ENCODE measurements at places on chromosomes 11 and 22.
A peak's percentile ranks its signal among the peaks of the same experiment; 100 is the strongest.

DNA sequence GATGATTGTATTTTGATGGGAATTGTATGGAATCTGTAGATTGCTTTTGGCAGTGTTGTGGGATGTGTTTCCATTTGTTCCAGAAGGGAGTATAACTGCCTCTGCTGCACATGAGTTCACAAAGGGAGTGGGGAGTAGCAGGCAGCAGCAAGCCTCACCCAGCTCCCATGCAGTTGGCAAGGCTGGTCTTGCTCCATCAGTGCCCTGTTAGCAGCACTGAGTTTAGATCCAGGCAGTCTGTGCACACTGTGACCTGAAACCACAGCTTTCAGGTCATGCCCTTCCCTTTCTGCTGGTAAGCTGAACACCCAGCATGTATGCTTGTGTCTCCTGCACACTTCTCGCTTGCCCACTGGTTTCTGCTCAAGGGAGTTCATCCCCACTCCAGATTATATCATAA, 3.7 kb upstream of the NUCB2 start:
- no peak for DNase-seq

DNA sequence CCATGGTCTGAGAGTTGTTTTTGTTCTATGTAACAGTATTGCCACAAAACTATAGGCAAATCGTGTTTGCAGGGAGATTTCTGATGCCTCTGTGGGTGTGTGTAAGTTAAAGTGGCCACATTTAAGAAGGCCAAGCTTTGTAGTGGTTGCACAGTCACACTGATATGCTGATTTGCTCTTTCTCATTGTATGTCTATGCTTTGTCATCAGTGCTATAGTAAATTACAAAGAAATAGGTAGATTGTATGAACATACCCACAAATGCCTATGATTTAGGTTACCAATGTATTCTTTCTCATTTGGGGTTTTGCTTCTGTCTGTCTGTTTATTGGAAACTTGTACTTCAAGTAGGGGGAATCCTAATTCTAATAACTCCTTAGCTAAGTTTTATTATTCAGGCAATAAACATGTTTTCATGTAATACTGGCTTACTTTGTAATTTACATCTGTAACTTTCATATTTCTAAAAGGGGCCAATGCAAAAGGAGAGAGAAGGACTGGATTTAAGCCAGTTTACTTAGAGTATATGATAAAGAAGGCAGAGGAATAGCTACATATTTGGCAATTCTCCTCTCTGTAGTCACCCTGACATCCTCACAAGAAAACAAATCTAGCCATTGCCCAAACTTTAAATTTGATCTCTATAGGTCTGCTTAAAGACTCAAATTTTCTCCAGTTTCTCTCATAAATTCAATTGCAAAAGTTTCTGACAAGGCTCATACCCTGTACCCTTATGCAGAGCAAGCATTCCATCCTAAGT, 2.0 kb downstream of the FIBIN start:
- DNase-seq: no peak

DNA sequence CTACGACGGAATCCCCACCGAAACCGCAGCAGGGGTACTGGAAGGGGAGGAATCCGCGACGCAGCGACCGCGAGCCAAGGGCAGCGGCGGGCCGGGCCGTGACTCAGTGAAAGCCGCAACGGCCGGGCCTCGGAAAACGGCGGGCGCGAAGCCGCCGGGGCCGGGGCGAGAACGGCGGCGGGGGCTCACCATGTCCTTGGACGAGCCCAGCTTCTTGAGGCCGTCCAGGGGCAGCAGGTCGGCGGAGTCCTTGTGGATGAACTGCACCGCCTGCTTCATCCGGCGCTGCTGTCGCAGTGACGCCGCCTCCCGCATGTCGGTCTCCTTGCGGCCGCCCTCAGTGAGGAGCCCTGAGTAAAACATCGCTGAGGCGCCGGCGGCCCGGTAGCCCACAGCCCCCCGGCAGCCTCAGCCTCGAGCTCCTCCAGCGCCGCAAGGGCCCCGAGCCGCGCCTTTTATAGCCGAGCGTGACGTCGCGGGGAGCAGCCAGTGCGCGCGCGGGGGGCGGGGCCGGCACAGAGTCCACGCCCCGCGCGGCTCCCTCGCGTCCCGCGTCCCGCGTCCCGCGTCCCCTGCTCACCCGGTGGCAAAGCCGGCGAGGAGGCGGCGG, at the start of gene NRIP3:
NRIP3 (minus strand) TSS at position 429 of the 610 bp plus-strand sequence; CDS start at position 363, 66 bp downstream.
- DNase-seq: peak; percentile 75

DNA sequence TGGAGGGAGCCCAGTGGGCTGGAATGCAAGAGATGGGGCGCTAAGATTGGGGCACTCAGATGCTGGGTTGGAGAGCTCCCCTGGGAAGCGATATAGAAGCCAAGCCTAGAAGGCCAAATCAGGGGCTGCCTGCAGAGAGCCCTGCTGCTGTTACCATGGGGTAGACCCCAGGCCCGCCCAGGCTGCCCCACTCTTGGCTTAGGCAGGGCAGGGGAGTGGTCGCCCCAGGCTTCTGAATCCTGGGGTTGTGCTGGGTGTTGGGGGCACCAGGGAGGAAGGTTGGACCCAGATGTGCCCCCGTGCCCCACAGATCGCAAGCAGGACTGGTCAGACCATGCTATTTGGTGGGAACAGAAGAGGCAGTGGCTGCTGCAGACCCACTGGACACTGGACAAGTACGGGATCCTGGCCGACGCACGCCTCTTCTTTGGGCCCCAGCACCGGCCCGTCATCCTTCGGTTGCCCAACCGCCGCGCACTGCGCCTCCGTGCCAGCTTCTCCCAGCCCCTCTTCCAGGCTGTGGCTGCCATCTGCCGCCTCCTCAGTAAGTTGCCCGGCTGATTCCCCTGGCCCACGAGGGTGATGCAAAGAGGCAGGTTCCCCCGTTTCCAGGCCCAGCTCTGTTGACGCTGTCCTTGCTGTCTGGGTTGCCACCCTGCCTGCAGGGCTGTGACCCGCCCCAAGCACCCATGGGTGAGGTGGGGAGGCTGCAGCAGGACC, 3.9 kb downstream of the FERMT3 start:
- DNase-seq: no peak

GRCh38 chr11:22656130-22656529, 10.3 kb upstream of the GAS2 start:
- DNase-seq: no peak

- DNase-seq: no peak
These were observed 199.0 kb upstream of the MTNR1B start for GRCh38 chr11:92770419-92770818.

- no peak for DNase-seq
These were observed 63.6 kb upstream of the FAM181B start for GRCh38 chr11:82796998-82797961.

- DNase-seq: no peak
These were observed 82.2 kb downstream of the PISD start for GRCh38 chr22:31579835-31580242.

DNA sequence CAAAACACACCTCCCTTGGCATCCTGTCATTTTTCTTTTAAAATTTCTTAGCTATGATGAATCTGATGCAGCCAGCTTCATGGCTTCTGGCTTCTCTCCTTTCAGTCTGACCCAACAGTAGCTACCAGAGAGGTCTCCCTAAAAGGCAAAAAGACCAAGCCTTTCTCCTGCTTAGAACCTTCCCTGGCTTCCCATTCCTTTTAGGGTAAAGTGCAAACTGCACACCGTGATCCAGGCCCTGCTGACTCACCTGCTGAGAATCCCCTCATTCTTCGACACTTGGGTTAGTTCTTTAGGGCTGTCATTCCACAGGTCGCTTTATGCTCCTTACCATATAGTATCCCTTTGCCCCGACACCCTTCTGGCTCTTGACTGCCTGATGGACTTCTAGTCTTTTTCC, 362.4 kb downstream of the MIAT start:
- DNase-seq: no peak

GRCh38 chr22:45188779-45189178, 25.1 kb downstream of the NUP50 start:
- DNase-seq: no peak

DNA sequence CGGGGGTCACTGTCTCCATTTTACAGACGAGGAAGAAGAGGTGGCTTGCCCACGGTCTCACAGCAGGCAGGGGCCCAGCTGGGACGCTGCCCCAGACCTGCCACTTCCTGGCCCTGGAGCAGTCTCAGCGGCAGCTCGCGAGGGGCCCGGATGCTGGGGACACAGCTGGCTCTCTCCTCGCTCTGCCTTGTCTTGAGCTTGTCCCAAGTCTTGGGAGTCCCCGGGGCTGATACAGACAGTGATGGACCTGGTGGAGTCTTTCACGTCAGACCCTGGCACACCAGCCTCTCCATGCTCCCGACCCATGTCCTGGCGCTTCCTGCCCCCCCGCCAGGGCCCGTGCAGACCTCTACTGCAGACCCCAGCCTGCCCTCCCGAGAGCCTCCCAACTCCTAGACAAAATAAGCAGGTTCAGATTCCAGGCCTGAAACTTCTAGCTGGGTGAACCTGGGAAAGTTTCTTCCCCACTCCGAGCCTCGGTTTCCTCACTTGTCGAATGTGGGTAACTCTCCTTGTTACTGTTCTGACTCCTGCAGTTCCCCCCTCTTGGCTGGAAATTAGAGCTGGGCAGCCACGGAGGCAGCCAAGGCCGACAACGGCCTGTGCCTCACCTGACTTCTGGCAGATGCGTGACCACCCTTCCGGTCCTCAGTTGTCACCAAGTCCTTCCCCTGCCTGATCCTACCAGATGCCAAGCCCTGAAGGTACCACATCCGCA, 145.4 kb downstream of the CACNA1I start:
- DNase-seq: no peak

DNA sequence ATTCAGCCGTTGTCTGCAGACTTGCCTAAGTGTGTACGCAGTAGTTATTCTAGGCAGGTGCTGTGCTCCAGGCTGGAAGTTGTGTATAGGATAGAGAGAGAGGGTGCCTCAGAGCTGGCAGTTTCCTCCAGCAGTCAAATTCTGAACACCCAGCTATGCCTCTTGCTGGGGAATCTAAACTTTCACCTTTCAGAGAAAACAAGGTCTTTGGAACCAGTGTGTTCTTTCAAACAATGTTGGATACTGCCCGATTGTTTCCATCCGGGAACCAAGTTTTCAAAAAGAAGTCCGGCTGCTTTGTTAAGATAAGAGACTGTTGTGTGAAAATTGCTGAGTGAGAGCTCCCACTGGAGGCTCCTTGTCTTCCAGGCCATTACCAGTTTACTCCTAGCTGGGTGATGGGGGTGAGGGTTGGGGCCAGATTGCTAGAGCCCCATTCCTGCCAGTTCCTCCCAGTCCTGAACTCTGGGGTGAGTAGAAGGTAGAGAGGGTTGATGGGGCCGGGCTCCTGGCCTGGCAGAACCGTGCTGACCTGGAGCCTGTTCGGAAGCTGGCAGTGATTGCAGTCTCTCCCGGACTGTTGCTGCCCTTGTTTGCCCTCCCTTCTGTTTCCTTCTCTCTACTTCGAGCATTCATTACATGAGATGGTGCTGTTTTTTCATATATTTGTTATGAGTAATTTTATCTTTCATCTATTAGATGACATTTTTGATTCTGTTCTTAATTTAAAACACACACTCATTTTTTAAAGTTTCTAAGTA, 150.2 kb downstream of the TEAD1 start:
- no peak for DNase-seq

GRCh38 chr22:26737262-26737661, 79.9 kb downstream of the MIAT start:
- DNase-seq: no peak

DNA sequence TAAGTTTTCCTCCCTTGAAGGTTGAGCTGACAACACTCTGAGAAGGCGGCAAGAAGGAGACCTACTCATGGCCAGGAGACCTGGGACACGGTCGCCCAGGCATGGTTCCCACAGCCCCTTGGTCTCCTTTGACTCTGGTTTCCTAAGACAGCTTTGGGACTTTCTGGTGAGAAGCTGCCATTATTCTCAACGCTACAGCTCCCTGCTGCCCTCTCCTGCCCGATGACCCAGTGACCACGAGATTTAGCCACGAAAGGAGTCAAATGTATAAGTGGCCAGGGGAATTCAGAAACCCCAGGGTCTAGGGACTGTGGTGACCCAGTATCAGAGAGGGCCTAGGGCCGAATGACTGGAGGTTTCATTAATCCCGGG, 699 bp upstream of the SDF2L1 start:
- peak; percentile 82 for DNase-seq

GRCh38 chr11:36214976-36215692, 74.1 kb downstream of the COMMD9 start:
- no peak for DNase-seq

GRCh38 chr11:6419009-6419631, at the start of gene APBB1:
APBB1 (minus strand) TSS chr11:6419094; CDS start chr11:6411347, 7,747 bp downstream.
- no peak for DNase-seq

DNA sequence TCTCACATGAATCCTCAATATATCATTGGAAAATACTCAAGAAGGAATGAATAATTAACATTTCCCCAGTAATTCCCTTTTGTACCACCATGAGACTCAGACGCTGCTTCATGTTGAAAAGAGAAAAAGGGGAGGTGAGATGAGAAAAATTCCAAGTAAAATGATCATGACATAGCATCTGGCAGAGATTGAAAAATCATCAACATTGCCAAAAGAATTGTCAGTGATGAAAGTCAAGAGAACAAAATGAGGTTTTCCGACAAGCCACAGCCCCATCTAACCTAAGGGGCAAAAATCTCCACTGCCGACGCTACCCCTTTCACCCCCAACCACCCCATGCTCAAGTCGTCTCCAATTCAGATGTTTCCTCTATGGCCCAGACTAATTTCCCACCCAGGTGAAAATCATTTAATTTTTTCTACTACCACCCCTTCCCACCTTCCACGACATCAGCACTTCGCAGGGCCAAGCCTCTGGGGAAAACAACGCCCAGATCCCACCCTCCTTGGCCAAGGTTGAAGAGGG, 1.2 kb downstream of the RAB6A start:
- peak; percentile 33 for DNase-seq
